Activated effector memory CD4-positive, alpha-beta T cell treated with Interleukin-2 at 50 U/mL for 16 hours (primary cell): ENCODE measurements at places on chromosomes 2 and 18.

DNA sequence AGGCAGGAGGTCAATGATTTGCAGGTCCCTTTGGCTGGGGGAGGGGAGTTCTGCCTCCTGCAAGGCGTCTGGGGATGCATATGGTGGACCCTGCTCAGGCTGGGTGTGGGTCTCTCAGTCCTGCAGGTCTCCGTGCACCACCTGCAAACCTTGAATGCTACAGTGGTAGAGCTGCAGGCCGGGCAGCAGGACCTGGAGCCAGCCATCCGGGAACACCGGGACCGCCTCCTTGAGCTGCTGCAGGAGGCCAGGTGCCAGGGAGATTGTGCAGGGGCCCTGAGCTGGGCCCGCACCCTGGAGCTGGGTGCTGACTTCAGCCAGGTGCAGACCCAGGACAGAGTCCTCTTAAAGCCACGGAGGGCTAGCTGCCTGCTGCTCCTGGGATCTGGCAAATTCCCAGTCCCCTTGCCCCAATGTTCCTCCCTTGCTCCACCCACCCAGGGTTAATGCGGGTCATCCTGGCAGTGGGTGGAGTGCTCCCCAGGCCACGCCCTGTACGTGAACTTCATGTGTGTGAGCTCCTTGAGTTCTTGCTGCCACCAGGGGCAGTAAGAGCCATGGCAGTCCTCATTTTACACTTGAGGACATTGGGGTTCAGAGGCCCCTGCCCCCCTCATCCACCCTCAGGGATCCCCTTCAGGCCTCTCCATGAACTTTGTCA is 3.1 kb downstream of the PROM2 start:
- no peak for DNase-seq

GRCh38 chr2:65313126-65313953 is 85.7 kb downstream of the ACTR2 start:
- DNase-seq: no peak

DNA sequence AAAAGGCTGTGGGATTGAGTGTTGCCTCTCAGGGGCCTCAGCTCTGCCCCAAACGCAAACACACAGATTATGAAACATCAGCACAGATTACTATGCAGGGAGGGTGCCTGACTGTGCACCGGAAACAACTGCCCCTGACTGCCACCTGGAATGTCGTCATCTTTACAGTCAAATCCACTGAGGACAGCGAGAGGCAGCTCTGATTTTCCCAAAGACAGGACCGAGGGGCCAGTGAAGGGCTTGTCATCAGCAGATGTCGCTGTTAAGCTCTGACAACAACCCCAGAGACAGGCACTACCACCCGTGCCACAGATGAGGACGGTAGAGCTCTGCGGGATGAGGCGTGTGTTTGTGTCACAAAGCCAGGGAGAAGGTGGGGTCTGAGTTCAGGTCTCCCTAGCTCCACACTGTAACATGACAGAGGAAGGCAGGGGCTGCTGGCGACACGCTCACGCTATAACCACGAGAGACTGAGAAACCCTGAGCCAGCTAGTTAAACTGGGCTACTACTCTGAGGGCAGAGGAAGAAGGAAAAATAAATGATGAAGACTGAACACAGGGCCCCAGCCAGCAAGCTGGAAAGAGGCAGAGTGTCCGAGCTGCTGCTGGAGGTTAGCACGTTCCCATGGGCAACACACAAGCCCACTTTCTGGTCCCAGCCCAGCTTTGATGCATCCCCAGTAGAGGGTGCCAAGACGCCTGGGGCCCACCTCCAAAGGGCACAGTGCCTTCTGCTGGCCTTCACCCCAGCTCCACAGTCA is 47.0 kb downstream of the PARD6G start:
- no peak for DNase-seq

- no peak for DNase-seq
Measured at GRCh38 chr2:238702276-238703052, 145.4 kb upstream of the TWIST2 start.

- no peak for DNase-seq
Measured at GRCh38 chr2:64679673-64680425, 26.1 kb upstream of the SERTAD2 start.

DNA sequence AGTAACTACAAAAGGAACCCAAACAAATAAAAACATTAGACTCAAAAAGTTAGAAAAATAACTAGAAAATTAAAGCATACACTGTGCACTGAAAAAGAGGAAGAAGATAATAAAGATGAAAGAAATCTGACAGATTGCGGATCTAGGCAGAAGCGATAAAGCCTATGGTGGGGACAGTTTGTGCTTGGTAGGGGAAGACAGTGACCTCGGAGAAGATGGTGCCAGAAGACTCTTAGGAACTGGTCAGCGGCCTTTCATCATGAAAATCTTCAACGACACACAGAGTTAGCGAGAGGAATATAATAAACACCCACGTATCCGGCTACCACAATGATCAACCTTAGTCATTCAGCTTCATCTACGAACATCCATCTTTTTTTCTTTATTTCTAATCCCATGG is 180.5 kb downstream of the HDAC4 start:
- no peak for DNase-seq

- no peak for DNase-seq
Measured at GRCh38 chr2:200756618-200757321, 54.9 kb upstream of the BZW1 start.

DNA sequence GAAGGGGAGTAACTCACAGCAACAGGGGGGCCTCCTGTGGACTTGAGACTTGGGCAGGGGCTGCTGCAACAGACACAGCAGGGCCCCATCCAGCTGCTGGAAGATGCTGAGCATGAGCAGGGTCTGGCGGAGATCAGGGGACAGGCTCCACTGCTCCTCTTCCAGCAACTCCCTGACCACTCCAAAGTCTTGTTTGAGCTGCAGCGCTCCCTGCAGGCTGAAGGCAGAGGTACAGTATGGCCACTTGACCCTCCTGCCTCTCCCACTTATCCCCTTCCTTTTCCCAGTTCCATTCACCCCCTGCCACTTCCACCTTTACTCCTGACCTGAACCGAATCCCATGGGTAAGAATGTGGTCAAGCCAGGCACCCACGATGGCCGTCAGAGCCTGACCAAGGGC is 2.4 kb upstream of the MRPL53 start:
- DNase-seq: no peak

DNA sequence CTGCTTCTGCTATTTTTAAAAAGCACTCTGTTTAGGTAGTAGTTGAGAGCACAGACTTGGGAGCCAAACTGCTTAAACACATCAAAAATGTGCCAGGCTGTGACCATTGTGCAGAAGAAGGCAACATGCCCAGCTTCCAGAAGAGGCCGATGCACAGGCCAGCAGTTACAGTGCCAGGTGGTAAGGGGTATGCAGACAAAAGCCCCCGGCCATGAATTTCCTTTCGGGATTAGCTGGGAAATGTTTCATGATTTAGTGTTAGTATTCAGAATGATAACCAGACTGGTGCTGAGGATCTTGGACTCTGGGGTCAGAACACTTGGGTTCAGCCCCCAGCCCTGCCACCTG is 40.0 kb upstream of the ATG16L1 start:
- DNase-seq: no peak

DNA sequence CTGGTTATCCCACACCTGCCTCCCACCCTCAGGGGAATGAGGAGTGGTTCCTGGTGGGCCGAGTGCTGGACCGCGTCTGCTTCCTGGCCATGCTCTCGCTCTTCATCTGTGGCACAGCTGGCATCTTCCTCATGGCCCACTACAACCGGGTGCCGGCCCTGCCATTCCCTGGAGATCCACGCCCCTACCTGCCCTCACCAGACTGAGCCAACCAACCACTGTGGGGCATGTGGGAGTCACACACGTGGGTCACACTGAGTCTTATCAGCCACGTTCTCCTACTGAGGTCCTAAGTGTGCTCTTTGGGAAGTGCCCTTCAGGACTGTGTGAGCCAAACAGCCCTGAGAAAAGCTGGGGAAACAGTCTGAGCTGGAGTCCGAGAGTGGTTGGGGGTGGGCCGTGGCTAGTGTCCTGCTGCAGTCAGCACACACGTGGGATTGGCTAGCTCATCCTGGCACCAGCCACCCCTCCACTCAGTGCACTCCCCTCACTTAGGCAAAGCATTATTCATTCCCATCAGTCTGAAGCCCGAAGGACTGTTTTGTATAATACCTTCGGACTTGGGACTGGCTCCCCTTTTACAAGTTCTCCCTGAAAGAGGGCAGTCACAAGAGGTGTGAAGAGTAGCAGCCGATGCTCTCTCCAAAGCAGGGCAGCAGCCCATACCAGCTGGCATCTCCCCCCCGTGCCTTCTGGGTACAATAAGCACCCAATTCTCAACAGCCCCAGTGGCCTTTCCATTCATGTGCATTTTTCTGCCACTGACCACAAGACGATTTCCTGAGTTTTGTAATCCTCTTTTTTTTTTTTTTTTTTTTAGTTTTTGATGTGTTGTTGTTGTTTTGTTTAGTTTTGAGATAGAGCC is 4.6 kb downstream of the TIGD1 start:
- DNase-seq: no peak

- DNase-seq: no peak
Measured at GRCh38 chr2:179478771-179479170, 214.1 kb upstream of the SESTD1 start.

- DNase-seq: no peak
Measured at GRCh38 chr2:145273840-145274239, 753.9 kb upstream of the ZEB2 start.

DNA sequence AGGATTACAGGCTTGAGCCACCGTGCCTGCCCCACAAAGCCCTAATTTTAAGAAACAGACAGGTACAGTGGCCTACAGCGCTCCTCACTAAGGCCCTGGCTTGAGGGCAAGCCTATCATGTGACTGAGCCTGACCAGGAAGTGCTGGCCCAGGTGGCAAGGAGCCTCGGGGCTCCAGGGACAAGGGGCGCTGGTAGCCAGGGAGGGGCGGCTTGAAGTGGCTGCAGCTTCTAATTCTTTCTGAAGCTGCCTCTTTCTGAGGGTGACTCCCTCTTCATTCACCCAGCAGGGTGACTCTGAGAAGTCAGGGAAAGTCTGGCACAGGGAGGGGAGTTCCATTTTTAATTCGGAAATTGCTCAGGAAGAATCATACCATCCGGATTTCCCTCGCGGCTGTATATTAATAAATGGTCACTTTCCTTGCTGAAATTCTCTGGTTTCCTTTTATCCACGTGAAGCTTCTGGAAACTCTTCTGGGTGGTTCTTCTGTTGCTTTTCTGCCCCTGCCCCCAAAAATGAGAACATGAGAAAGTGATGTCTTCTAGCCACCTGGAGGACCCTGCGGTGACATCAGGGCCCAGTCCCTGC is 115.7 kb downstream of the FAM210A start:
- no peak for DNase-seq
